ENCODE measurements at places on chromosomes 3 and 15.

GRCh38 chr3:151584566-151584965 lies 123.7 kb upstream of the IGSF10 start:
- DNase-seq = no peak

GRCh38 chr3:97353176-97353575 lies 411.4 kb upstream of the ARL6 start:
- DNase-seq = no peak

GRCh38 chr3:125051715-125052581 lies 3.8 kb downstream of the HEG1 start:
- DNase-seq = peak; percentile 62

DNA sequence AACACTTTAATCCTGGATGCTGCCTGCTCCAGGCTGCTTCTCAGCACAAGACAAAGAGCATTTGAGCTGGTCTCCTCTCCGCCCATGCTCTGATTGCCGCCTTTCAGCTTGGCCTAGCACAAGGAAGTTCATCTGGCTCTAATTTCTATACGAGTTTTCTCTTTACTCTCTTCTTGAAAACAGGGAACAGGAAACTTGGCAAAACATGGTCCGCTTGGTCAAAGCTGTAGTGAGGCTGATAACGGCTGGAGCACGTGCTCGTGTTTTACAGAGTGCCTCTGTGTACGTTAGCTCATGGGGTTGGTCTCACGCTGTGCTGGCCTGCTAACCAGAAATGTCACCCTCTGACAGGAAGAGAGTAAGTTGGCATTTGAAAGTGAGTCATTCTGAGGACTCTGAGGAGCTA lies 19.2 kb downstream of the RARRES1 start:
- no peak for DNase-seq

DNA sequence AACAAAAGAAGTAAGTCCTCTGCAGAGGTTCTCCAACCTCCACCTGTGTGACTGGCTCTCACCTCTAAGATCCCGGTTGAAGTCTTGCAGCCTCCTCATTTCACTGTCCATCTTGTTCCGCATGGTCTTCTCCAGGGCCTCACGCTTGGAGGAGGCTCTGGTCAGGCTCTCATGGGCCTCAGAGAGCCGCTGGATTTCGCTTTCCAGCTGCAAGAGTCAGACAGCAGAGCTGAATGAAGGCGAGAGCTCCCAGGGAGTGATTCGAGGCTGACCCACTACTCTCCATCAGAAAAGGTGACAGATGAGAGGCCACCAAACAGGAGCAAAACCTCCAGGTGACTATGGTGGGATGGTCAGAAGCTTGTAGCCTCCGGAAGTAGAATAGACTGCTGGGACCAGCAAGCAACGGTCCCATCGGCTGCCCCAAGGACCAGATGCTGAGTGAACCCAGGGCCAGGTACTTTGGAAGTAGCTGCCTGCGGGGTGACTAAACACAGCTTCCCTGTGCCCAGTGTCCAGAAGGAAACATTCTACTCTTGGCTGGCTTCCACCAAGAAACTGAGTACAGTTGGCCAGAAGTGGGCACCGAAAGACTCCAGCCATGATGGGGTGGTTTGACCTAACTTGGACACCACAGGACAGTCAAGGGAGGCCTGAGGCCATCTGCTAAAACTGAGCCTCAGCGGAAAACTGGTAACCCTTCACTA lies 7.9 kb downstream of the AMOTL2 start:
- no peak for DNase-seq

GRCh38 chr3:112247900-112248299 lies 46.1 kb downstream of the SLC9C1 start:
- DNase-seq = no peak

DNA sequence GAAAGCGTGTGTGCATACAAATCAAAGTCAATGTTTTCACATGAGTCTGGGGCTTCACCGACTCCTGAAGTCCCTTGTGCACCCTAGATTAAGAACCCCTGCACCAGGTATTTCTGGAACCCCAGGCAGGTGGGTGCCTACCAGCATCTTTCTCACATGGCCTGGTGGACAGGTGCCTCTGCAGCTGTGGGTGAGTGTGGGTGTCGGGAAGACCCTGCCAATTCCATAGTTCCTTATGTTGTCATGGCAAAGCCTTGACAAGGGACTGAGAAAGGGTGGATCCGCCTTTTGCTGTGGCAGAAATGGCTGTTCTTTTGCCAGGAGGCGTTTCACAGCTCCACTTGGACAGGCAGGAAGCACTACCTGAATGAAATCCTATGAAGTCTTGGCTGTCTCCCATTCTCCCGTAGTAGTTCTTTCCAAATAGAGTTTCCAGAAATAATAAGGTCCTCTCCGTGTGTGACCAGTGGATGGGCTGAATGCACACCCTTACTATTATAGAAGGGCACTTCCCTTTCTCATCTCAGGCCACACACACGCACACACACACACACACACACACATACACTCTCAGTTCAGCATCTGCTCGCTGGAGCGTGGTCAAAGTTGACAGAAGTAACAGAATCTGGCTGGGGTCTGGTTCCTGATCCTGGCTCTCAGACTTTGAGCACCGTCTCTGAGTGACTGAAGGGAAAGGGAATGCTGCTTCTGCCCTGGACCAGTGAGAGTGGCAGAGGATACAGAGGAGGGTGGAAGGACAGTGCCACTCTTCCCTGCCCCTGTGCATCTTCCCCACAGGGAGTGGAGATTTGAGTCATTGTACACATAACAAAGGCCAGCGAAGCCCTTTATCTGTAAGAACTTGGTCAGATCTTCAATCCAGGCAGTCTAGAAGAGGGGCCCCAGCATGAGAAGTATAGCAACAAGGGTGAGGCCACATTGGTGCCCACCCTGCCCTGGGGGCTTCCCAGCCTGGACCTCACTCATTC lies 38.7 kb downstream of the PDIA5 start:
- no peak for DNase-seq

- DNase-seq = no peak
Measured at GRCh38 chr3:71376911-71377310, 206.6 kb downstream of the FOXP1 start.

- no peak for DNase-seq
Measured at GRCh38 chr3:158789592-158789991, 12.3 kb upstream of the MFSD1 start.

GRCh38 chr3:107753494-107753893 lies 230.7 kb downstream of the BBX start:
- peak; percentile 6 for DNase-seq

GRCh38 chr3:121998611-121999473 lies 23.2 kb downstream of the ILDR1 start:
- no peak for DNase-seq

GRCh38 chr3:50653937-50654595 lies 20.7 kb upstream of the DOCK3 start:
- no peak for DNase-seq

DNA sequence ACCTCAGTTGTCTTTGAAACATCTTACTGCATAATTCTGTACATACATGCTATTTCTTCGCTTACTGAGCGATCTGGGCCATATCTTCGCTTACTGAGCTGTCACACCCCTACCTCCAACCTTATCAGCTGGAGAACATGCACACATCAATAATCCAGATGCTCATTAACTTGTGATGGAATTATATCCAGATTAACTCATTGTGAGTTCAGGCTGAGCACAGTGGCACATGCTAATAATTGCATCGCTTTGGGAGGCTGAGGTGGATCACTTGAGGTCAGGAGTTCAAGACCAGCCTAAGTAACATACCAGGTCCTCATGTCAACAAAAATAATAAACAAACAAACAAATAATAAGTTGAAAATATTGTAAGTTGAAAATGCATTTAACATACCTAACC lies 19.3 kb upstream of the ANXA2 start:
- DNase-seq = no peak

DNA sequence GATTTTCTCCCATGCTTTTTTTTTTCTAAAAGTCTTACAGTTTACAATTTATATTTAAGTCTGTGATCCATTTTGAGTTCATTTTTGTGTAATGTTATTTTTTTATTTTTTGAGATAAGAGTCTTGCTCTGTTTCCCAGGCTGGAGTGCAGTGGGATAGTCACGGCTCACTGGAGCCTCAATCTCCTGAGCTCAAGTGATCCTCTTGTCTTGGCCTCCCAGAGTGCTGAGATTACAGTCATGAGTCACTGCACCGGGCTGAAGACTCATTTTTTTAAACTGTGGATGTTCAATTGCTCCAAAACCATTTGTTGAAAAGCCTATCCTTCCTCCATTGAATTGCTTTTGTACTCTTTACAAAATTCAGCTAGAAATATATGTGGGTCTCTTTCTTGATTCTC lies 19.5 kb downstream of the LNP1 start:
- DNase-seq = no peak

- DNase-seq = no peak
Measured at GRCh38 chr15:62922514-62922913, 120.0 kb upstream of the TPM1 start.

DNA sequence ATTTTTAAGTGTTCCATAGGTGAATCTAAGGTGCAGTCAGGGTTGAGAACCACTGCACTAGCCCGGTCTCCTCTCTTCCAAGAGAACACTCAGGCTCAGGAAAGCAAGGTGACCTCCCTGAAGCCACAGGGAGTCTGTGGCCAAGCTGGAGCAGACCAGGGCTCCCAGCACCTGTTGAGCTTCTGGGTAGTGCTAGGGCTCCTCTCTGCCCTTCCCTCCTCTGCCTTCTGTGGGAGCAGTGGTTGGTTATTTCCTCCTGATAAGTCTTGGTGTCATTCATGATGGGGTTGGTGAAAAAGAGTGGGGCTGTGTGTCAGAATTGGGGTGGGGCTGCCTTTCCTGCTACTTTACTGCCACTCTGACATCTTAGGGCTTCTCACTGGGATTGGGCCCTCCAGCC lies 163.1 kb upstream of the UMPS start:
- no peak for DNase-seq

DNA sequence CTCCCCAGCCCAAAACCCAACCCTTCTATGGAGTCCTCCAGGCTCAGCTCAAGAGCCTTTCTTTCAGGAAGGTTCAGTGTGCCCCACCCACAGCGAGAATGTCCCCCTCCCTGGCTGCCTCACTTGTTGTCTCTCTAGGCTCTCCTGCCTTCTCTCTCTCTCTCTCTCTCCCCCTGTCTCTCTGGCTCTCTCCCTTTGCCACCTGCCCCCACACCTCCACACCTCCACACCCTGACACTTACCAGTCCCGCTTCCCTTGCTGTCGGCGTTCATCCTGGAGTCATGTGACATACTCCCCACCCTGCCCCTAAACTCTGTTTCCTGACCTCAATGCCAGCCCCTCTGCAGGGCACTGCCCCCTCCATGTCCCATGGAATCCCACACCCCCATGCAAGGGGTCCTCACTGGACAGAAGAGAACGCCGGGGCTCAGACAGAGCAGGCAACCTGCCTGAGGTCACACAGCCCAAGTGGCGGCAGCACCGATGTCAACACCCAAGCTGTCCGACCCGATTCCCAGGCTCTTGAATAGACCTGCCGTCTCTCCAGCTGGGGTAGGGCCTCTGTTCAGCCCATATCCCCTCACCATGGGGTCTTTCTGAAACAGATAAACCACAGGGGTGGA lies 28.5 kb upstream of the SLC6A6 start:
- DNase-seq = no peak
